Stromal cell of bone marrow (primary cell): ENCODE measurements at places on chromosomes 4 and X.

DNA sequence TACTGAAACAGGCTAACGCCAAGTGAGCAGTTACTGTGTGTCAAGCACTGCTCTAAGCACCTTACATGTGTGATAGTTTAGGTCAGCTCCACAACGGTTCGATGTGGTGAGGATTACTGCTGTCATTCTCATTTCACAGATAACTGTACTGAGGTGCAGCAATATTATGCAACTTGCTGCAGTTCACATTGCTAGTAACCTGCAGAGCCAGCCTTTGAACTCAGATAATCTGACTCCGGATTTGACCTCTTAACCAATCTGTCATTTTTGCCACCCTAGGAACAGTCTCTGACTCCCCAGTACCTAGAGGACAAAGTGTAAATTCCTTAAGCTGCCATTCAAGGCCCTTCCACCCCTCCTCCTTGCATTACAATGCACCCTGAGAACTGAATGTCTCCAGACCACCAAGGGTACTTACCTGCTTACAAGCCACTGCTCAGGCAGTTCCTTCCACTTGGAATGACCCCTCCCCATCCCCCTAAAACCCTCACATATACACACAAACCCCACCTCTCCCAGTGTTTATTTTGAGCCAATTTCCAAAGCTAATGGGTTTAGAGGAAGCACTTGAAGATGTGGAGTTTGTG is 24.9 kb downstream of the EFNB1 start:
- no peak for DNase-seq

DNA sequence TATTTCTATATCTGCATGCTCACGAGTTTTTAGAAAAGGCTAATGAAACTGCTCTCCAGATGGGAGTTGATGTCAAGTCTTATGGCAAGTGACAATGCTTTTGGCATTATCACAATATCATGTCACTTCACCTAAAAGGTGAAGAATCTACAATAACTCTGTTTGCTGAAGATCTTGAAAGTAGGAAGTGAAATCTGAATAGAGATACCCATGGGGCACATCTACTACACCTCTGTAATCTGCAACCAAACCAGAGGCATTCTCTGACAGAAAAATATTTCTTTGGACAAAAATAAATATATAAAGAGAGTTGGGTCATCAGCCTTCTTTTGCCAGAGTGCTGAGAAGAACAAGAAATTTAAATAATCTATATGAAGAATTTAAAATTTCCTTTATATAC is 3.9 kb upstream of the VAMP7 start:
- DNase-seq = no peak

DNA sequence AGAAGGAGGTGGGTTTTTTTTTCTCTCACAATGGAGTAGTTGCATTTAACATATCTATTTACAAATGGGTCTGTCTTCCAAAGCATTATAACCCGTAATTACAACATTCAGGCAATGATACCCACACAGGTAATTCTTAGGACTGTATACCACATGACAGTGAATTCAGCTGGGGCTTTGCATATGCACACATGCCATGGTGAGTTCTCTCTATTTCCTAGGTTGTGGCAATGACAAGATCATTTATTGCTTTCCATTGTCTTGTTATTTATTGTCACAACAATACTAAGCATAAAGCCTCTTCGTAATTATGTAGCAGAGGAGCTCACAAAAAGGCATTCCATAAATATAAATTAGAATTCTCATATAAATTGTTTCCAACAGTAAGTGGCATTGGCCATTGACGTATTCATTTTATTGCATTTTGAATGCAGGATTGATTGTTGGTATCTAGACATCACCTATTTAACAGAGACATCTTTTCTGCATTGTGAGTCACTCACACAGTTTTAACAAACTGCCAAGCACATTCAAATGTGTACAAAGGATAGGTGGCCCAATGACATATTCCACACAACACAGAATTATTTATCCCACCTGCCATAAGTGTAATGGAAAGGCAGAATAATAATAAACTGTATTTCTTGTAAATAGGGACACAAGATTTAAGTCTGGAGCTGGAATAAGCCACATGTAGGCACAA is 390.7 kb upstream of the GALNT7 start:
- no peak for DNase-seq

DNA sequence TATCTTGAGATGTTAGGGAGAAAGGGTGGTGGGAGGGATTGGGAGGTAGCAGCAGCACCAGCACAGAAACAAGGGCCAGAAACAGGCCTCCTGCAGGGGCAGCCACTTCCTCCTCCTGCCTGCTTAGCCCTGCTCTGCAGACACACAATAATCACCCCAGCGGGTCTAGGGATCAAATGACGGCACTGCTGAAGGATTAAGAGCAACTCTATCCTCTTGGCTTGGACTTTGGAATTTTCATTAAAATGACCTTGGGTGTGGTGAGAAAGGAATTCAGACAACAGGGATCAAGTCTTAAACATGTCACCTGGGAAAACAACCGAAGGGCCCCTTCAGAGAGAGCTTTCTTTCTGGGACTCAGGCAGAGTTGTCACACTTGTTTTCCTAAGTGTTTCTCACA is 353.4 kb downstream of the SPRY1 start:
- no peak for DNase-seq

- no peak for DNase-seq
These were observed 17.8 kb downstream of the LAS1L start for GRCh38 chrX:65516756-65517155.
